ENCODE measurements at places on chromosomes 4 and X.

DNA sequence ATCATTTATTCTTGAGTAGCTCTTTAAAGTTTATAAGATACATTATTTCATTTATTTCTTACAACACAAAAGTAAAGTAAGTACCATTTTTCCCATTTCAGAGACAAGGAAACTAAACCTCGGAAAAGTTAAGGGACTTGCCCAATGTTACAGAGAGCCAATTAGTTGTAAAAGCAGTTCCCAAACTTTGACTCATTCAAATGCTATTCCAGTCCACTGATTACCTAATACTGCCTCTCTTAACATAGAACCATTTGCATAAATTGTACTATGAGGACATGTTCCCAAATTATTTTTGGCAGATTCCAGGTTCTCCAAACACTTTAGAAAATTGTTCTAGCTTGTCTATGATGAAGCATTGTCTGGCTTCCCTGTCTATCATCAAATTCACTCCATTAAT is 45.6 kb upstream of the GRIA3 start:
- H3K4me1 ChIP-seq: no peaks in the 10 kb centered on the region
- DNase-seq: no peak
- H3K36me3 ChIP-seq: no peaks in the 10 kb centered on the region
- no peak overlapping the region for H3K27ac ChIP-seq

DNA sequence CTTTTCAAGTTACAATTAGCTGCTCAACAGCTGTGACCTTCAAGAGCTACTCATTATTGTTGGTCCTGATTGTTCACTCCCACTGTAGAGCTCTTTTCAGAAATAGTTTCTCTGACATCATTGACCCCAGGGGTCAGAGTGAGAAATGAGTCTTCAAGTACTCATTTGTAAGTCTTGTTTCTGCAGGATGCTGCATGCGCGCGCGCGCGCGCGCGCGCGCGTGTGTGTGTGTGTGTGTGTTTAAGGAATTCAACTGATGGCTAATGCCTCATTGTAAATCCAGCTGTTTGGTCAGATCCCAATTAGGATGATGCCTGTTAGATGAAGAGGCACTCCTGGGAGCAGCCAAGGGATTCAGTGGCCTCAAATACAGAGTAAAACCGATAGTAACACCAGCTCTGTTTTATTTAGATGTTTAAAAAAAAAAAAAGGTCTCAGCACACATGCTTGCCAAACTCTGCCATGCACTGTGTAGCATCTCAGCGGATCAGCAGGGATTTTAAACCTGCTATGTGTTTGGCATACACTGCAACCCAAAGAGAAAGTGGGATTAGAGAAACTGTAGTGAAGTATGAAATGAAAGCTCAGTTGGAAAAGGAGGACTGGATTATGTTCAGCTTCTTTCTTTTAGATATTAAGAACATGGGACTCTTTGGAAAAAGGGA is 332.3 kb downstream of the ADGRL3 start:
- no peaks in the 10 kb centered on the region for H3K36me3 ChIP-seq
- no peak for DNase-seq
- H3K4me3 ChIP-seq: no peak overlapping the region
- no peaks in the 10 kb centered on the region for H3K27me3 ChIP-seq
- no peak overlapping the region for H3K27ac ChIP-seq
- H3K4me1 ChIP-seq: no peaks in the 10 kb centered on the region

DNA sequence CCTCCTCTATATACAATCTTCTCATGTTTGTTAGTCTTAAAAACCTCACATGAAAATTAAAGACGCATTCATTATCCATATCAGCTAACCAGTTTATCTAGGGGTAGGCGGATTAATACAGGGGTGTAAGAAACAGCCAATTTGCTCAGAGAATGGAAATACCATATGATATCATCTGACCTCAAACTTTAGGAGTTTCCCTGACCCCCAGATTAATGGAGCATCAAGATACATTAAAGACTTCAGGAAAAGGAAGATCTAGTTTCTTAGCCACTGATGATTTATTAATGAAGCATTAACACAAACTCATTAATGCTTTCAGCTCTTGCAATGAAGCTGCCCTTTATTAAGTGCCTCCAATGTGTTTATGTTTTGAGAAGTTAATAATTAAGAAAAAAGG is 67.5 kb downstream of the CAMK2D start:
- H3K4me1 ChIP-seq: peaks cover 4% of the 10 kb centered on the region
- no peak overlapping the region for H3K27ac ChIP-seq
- no peak for DNase-seq
- H3K4me3 ChIP-seq: no peak overlapping the region

DNA sequence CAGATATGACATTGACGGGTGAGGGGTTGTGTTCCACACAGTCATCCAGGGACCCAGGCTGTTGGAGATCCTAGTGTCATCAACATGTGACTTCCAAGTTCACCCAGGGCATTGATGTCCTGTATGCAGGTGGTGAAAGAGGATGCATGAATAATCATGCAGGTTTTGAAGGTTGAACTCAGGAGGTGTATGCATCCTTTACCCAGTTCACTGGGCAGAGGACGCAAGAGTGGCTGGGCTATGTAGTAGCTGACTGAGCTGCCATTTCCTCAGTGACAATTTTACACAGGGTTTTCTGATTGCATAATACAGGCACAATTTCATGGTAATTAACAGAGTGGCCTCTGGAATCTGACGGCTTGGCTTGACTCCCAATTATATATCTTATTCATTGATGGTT is 323.0 kb downstream of the HS3ST1 start:
- no peaks in the 10 kb centered on the region for H3K4me1 ChIP-seq
- no peak for DNase-seq
- no peak overlapping the region for H3K27ac ChIP-seq
- H3K36me3 ChIP-seq: no peaks in the 10 kb centered on the region
- no peak overlapping the region for H3K4me3 ChIP-seq
- no peaks in the 10 kb centered on the region for H3K27me3 ChIP-seq

DNA sequence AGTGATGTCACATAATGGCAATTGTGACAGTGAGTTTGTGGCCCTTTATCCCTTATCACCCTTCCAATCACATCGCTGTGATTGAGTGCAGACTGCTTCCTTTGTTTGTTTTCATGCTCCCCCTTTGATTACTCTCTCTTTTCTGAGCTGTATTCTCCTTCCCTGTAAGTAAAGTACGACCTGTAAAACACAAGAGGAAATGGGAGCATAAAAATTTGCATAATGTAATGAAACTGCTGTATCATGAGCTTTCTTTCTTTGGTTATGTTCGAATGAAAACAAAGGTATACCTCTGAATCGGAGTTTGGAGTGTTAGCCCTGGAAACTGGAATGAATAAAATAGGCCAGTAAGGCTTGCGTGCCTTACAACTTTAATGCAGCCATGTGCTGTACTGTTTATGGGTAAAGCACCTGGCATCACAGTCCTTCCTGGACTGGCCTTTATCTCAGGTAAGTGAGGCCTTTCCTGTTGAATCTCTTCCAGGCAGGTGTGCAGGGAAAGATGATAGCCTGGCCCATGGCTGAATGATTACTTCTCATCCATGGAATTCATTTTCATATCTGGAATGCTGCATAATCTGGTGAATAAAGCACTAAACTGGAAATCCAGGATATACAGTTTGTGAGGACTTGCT is 26.6 kb upstream of the HS3ST1 start:
- no peak for DNase-seq
- H3K4me1 ChIP-seq: no peaks in the 10 kb centered on the region
- H3K27ac ChIP-seq: no peak overlapping the region
- no peaks in the 10 kb centered on the region for H3K36me3 ChIP-seq
- H3K27me3 ChIP-seq: no peaks in the 10 kb centered on the region

GRCh38 chr4:78774417-78774816 is 1.7 kb upstream of the BMP2K start:
- no peaks in the 10 kb centered on the region for H3K27me3 ChIP-seq
- H3K36me3 ChIP-seq: no peaks in the 10 kb centered on the region
- no peak overlapping the region for H3K27ac ChIP-seq
- peaks cover 20% of the 10 kb centered on the region for H3K4me1 ChIP-seq
- no peak overlapping the region for H3K4me3 ChIP-seq

- H3K27me3 ChIP-seq: no peaks in the 10 kb centered on the region
- no peaks in the 10 kb centered on the region for H3K4me1 ChIP-seq
- DNase-seq: no peak
- no peaks in the 10 kb centered on the region for H3K36me3 ChIP-seq
- H3K27ac ChIP-seq: no peak overlapping the region
- H3K4me3 ChIP-seq: no peak overlapping the region
These were observed 41.7 kb upstream of the TSPAN7 start for GRCh38 chrX:38519651-38520050.

GRCh38 chr4:83629945-83630721 is 94.2 kb downstream of the GPAT3 start:
- no peak overlapping the region for H3K4me3 ChIP-seq
- H3K4me1 ChIP-seq: no peaks in the 10 kb centered on the region
- H3K36me3 ChIP-seq: no peaks in the 10 kb centered on the region
- no peak for DNase-seq
- H3K27me3 ChIP-seq: no peaks in the 10 kb centered on the region

DNA sequence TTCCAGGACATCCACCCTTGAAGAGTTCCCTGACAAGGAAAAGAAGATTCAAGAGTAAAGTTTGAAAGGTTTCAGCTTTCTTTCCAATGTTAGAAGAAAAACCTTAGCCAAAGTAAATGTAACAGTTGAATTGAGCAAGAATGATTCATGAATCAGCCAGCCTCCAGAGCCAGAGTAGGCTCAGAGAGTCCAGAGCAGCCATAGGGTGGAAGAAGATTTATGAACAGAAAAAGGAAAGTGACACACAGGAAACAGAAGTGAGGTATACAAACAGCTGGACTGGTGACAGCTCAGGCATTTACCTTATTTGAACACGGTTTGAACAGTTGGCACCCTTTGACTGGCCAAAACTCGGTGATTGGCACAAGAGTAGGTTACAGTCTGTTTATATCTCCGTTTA is 63.2 kb downstream of the QDPR start:
- DNase-seq: no peak
- no peak overlapping the region for H3K27ac ChIP-seq
- H3K4me1 ChIP-seq: no peaks in the 10 kb centered on the region
- no peaks in the 10 kb centered on the region for H3K36me3 ChIP-seq
- H3K27me3 ChIP-seq: no peaks in the 10 kb centered on the region

GRCh38 chr4:99356992-99357391 is 4.4 kb upstream of the ADH1C start:
- no peak overlapping the region for H3K4me3 ChIP-seq
- no peak overlapping the region for H3K27ac ChIP-seq
- H3K27me3 ChIP-seq: no peaks in the 10 kb centered on the region
